ENCODE measurements at places on chromosomes 6 and 20. TPM values are rescaled to one million over a fixed set of nuclear protein-coding genes. Genes with fewer than 3 reads are reported as not detected.

The HTR1E gene
- total RNA-seq, result not detected

The MOG gene
- total RNA-seq, result not detected

The TNFRSF6B gene
- total RNA-seq, result 0.37 TPM

The AHI1 gene
- 14.7 TPM for total RNA-seq

The LZTS3 gene
- 2.7 TPM for total RNA-seq

The RCAN2 gene
- 0.08 TPM for total RNA-seq

The OXT gene
- total RNA-seq, result not detected

The FAM83D gene
- total RNA-seq, result 30.0 TPM

The KCNQ5 gene
- 18.0 TPM for total RNA-seq

The RUNX2 gene
- 7.0 TPM for total RNA-seq

The ZKSCAN8 gene
- total RNA-seq, result 15.1 TPM

All from HFFc6 (cell line).